ENCODE measurements at places on chromosomes 2 and 18.
A peak's percentile ranks its signal among the peaks of the same experiment; 100 is the strongest.

DNA sequence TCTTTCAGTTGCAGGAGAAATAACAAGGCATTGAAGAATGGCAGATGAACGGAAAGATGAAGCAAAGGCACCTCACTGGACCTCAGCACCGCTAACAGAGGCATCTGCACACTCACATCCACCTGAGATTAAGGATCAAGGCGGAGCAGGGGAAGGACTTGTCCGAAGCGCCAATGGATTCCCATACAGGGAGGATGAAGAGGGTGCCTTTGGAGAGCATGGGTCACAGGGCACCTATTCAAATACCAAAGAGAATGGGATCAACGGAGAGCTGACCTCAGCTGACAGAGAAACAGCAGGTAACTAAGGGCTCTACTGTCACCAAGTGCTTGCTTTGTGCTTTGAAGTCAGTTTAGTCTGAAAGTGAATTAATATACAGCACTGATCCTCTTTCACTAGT, 118.5 kb upstream of the UNC80 start:
- no peak for DNase-seq

DNA sequence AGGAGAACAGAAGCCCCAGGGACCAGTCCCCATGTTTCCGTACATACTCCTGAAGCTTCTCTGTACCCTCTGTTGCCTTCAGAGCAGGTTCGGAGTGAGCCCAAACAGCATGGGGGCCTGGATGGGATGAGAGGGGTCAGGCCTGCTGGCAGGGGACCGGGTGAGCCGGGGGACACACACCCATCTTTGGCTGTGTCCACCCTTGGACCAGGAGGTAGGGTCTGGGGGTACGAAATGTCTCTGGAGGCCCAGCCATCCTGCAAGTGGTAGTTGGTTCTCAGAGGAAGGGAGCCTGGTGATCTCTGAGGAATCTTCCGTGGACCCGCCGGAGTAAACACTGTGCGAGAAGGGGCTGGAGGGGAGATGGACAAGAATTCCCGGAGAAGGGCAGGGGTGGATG, 15.3 kb downstream of the FBLN7 start:
- no peak for DNase-seq

- no peak for DNase-seq
These were observed 15.3 kb downstream of the TTC21B start for GRCh38 chr2:165938237-165938636.

DNA sequence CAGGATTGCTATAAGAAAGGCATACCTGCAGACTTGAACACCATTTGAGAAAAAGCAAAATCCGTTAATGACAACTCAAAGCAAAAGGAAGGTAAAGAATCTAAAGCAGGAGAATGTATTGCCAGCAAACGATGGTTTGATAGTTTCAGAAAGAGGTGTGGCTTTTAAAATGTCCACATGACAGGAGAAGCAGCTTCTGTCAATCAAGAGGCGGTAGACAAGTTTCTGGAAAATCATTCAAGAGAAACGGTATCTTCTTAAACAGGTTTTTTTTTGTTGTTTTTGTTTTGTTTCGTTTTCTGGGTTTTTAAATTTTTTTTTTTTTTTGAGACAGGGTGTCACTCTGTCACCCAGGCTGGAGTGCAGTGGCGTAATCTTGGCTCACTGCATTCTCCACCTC, 13.8 kb downstream of the CLEC4F start:
- no peak for DNase-seq

DNA sequence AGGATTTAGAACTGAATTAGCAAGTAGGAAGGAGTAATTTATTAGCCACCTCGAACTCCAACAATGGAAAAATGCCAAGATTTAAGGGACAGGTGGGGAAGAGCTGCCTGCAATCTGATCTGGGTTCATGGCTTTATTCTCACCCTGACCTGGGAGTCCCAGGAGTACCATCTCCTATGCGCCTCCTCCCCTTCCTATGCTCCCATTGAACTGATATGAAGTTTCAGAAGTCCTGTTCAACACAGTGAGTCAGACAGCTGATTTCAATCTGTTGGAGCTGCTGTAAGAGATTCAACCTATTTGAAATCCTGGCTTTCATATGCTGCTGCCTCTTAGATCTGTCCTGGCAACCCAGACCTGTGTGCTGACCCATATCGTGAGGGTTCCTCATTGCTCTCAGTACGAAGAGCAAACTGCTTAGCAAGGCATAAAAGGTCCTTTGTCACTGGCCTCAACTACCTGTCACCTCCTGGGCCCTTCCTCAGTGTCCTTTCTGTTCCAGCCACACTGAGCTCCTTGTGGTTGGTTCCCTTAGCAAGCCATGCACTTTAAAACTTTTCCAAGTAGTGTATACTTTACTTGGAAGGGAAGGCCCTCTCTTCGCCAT, 15.9 kb upstream of the CD28 start:
- no peak for DNase-seq

DNA sequence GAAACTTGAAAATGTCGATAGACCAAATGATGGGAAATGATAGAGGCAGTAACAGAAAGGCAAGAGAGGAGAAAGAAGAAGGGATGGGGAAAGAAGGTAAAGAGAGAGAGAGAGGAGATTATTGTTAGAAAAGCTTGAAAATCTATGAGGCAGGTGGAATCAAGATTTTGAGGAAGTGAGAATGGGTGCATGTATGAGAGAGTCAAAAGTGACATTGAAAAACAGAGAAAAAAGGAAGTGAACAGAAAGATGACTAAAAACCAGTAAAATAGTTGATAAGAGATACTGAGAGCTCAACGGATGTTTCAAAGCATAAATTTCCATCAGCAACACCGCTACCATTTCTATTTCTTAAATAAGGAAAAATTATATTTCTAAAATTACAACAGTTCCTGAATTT, 327.4 kb upstream of the CWC22 start:
- no peak for DNase-seq

GRCh38 chr2:40480073-40480472, 28.2 kb upstream of the SLC8A1 start:
- DNase-seq: no peak

GRCh38 chr18:61335684-61336555, 2.7 kb downstream of the CDH20 start:
- no peak for DNase-seq

DNA sequence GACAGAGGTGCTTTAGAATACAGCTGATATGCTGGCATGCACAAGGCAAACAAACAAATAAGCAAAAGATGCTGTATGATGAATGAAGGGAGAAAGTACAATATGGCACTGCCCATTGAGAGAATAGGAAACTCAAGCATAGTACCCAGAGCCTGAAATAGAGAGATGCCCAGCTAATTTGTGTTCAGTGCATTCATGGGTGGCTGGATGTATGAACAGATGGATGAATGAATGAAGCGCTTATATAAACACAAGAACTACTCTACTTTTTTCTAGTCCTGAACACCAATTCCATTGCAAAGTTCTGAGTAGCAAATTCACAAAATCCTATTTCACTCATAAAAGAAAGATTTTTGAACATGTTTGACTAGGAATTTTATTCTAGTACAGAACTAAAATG, 756.3 kb downstream of the SATB2 start:
- DNase-seq: no peak

- no peak for DNase-seq
These were observed 925.5 kb downstream of the SLC4A3 start for GRCh38 chr2:220552790-220553535.

GRCh38 chr2:202376460-202377206, 506 bp downstream of the BMPR2 start:
- peak; percentile 32 for DNase-seq

GRCh38 chr2:55482186-55482884, 37.2 kb upstream of the CFAP36 start:
- no peak for DNase-seq

- DNase-seq: no peak
These were observed 160.0 kb upstream of the TRIB2 start for GRCh38 chr2:12556762-12557161.
